ENCODE measurements at places on chromosomes 4 and X.
A peak's percentile ranks its signal among the peaks of the same experiment; 100 is the strongest.

DNA sequence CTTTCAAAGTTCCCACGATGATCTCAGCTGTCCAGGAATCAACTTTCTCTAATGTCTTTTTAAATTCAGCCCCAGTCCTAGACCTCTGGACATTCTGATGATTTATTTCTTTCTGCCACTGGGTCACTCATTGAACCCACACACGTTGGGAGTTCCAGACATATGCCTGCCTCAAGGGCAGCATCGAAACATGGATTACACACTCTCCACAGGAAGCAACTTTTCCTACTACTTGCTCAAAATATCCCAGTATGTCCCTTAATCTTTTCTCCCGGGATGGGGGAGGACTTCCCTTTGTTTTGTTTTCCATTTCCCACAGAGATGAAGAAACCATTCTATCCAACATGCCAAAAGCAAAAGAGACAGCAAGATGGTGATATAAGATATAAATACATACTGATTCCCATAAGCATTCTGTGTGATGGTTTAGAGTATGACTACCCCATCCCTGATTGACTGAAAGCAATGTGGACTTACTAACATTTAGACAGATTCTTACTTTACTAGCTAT, 79.8 kb upstream of the PPARGC1A start:
- no peak for DNase-seq

GRCh38 chrX:63784902-63785707, at the start of gene ARHGEF9:
ARHGEF9 (minus strand) TSS chrX:63785214; CDS start chrX:63785145, 69 bp downstream.
- DNase-seq, result no peak

GRCh38 chrX:10769696-10770619, 149.6 kb upstream of the MID1 start:
- no peak for DNase-seq

GRCh38 chrX:22121161-22121560, 89.0 kb downstream of the PHEX start:
- DNase-seq, result no peak

DNA sequence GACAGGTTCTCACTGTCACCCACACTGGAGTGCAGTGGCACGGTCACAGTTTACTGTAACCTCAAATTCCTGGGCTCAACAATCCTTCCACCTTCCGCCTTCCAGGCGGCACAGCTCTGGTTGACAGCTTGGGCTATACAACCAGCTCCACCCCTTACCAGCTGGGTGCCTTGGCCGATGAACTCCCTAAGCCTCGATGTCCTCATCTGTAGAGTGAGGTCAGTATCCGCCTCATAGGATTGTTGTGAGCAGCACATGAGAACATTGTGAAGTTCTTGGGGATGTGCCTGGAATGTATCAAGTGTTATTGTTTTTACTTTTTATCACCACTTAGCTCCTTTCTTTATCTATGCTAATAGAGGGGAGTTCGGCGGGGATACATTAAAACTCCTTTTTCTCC, 23.3 kb downstream of the UCHL1 start:
- DNase-seq, result no peak

- DNase-seq, result no peak
These were observed 37.6 kb upstream of the CRMP1 start for GRCh38 chr4:5930456-5930855.

- DNase-seq, result no peak
These were observed 222.3 kb upstream of the HDX start for GRCh38 chrX:84724576-84724975.

DNA sequence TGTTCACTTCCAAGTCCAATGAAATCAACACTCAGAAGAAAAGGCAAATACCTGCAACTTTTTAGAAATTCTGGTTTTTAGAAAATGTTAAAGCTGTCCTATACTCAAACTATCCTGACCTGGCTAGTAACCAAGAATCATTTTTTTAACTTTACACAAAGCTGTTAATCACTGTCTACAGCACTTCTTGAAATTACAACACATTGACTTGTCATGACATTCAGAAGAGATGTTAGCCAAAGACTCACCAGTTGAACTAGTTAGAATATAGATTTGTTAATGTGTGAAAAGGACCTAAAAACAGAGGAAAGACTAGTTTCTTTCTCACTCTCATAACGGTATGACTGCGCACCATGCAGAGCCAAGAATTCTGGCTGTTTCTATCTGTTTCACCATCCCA, 98.8 kb downstream of the COX18 start:
- DNase-seq, result no peak

DNA sequence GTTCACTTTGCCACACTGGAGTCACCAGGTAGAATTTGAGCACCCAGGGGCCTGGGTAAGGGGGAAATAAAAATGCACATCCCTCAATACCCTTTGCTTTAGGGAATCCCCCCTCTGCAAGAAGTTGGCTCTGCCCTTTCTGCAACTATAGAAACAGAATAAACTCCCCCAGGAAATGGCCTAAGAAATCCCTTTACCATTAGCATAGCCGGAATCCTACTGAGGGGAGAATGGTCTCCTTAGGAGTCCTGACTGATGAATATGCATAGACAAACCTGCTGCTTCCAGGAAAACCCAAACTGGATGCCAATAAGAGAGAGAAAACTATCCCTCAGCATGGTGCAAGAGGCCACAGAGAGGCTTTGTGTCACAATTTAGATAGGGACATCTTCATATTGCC, 11.0 kb downstream of the EFHC2 start:
- DNase-seq, result no peak

- DNase-seq, result peak; percentile 9
These were observed 178.0 kb downstream of the PPP3CA start for GRCh38 chr4:101169044-101170014.

DNA sequence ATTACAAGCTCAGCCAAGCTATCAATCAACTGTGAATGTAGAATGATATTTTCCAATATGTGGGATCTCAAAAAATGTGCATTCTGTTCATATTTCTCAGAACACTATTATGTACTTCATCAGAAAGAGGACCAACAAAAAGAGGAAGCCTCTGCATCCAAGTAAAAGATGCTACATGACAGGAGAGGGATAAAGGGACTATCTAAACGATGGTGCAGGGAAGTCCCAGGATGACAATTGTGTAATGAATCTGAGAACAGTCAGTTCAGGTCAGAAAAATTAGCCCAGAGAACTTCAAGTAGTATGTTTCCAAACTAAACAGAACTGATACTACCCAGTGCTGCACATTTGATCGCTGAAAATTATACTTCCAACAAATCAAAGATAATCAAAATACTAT, 127.0 kb downstream of the ZNF330 start:
- DNase-seq, result no peak

DNA sequence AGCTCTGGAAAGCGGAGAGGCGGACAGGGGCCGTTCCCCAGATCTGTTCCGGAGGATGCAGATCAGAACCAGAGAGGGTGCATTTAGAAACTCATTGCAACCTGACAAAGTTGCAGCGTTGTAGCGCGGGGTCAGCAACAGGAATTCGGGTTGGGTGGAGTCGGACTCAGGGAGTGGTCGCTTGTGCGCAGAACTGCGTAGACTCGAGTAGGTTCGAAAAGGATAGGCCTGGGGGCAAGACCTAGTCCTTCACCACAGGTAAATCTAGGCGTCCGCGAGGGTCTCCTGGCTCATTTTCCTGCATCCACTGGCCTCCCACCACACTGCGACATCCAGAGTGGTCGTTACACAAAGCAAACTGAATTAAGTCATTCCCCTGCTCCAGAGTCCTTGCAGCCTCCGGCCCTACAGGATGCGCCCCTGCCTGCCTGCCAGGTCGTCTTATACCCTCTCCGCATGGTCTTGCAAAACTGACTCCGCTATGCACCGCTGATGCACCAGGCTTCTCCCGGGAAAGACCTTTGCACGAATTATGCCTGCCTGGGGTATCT, 4.7 kb upstream of the ZNF518B start:
- no peak for DNase-seq

- no peak for DNase-seq
These were observed 551.7 kb upstream of the INTU start for GRCh38 chr4:127081041-127081440.

DNA sequence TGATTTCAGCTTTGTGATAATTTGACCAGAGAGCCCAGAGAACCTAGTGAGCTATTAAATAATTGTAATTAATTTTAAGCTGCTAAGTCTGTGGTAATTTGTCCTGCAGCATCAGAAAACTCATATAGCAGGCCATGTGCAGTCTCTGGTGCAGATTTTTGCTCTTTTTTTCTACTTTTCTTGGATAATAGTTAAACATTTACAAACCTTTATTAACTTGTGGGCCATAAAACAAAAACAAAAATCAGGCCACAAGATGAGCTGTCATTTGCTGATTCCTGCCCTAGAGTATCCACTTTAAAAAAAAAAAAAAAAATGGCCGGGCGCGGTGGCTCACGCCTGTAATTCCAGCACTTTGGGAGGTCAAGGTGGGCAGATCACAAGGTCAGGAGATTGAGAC, 99.8 kb downstream of the CLDN22 start:
- DNase-seq, result no peak

DNA sequence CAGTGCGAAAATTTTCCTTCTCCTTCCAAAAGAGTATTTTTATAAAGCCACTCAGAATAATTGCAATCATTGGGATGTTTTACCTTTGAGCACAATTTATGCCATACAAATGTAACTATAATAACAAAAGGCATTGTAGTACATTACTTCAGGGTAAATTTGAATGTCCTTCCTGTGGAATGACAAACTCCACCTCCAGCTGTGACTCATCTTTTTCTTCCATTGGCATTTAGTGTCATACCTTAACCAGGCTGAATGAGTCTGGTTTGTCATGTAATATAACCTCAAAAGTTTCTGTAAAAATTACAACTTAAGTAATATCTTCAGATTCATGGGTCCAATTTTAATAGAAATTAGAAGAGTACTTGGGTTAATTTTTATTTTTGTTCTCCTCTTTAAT, 93.3 kb downstream of the TMEM47 start:
- no peak for DNase-seq

- no peak for DNase-seq
These were observed 145.2 kb downstream of the CORIN start for GRCh38 chr4:47692691-47693090.

- DNase-seq, result no peak
These were observed 1746.4 kb upstream of the PCDH7 start for GRCh38 chr4:28973587-28974350.

DNA sequence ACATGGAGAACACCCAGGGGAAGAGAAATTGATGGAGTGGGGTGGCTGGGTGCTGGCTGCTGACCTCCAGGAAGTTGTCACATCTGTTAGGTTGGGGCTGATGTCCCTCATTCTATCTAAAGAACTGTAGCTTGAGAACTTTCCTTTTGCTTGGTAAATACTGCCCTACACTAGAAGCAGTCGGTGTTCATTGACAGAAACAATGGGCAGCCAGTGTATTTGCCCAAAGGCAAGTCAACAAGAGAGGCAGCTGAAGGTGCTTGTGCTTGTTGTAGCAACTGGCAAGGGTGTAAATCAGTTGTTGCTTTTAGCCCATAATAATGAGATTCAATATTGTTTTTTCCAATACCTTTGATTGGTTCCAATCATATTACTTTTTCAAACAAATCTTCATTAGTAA, 956 bp downstream of the TMEM154 start:
- no peak for DNase-seq

DNA sequence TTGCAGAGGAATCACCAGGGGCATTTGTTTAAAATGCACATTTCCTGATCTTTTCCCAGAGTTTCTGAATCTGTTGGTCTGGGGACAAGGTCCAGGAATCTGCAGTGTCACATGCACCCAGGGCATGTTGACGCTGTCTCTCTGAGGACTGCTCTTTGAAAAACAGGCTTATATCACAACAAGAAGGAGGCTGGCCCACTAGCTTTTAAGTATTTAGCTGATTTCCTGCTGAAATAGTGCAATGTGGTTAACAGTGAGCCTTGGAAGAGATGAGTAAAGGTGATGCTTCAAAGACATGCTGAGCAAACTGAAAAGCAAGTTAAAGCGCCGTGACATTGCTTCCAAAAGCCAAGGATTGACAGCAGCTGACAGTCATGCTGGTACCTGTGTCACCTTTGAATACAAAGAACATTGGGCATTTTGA, 18.6 kb upstream of the SEPSECS start:
- no peak for DNase-seq

- DNase-seq, result no peak
These were observed 1.9 kb upstream of the EIF1AX start for GRCh38 chrX:20143561-20143960.

- DNase-seq, result no peak
These were observed 45.1 kb upstream of the SLC4A4 start for GRCh38 chr4:71293705-71294104.

GRCh38 chrX:13190051-13190450, 129.8 kb downstream of the ATXN3L start:
- no peak for DNase-seq

DNA sequence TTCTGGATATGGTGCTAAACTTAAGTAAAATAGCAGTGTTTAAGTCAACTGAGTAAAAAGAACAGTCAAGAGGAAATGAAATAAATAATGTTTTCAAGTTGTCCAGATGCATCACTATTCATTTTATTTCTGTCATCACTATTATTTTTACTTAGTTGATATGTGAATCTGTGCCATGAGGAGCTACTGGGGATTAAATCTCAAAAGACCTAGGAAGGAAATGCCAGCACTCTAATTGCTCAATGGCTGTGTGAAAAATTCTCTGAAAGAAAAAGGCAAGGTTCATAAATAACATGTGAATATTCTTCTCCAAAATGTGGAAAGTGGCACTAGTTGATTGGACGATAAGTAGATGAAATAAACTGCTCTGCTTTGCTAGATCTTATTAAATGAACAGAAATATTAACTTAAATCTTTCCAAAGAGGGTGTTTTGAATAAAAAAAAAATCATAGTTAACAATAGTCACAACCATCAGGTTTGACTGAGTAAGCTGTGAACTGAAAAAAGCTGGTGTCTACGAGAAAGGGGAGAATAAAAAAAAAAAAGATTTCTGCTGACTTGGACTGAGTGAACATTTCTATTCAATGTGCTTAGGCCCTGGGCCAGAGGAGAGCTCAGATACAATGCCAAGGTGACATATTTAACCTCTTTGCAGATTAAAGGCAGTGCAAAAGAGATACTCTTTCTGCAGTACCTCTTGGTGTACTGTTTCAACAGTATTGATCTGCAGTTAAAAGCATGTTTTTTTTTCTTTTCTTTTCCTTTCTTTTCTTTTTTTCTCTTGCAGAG, 1.6 kb downstream of the SPARCL1 start:
- DNase-seq, result no peak

DNA sequence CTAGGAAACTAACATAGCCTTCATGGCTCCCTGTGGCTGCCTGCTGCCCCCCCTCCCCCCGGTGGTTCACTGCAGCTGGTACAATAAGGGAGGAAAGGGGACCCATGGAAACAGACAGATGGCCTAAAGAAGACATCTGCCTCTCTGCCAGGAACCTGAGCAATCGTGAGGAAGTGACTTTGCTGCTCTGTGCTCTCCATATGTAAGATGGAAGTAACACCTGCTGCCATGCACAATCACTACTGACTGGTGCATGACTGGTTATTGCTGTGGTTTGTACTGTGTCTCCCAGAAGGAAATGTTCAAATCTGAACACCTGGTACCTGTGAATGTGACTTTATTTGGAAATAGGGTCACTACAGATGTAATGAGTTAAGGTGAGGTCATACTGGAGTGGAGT, 43.6 kb downstream of the CD99L2 start:
- DNase-seq, result no peak

GRCh38 chr4:77170926-77171325, 13.9 kb downstream of the CCNG2 start:
- DNase-seq, result no peak

GRCh38 chr4:117770269-117771102, 263.8 kb upstream of the NDST3 start:
- DNase-seq, result no peak

- no peak for DNase-seq
These were observed 1.6 kb downstream of the RP2 start for GRCh38 chrX:46838486-46838870.
